ENCODE measurements at places on chromosomes 2 and 18.

DNA sequence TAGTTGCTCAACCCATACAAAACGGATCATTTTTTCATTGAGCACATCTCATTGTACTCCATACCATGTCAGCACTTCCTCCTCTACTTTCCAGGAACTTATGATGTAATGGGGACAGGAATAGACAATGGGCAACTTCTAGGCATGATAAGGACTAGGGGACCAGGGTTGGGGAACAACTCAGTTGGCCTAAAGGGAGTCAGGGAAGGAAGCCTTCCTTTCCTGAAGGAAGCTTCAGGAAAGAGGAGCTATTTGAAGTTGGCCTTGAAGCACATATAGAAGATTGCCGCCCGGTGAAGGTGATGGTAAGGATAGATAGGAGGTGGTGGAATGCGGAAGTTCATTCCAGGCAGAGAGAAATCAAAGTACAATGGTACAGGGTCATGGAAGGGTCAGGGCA, 283.9 kb downstream of the SLC8A1 start:
- DNase-seq = no peak

GRCh38 chr18:51051105-51051712, 21.2 kb downstream of the SMAD4 start:
- peak; percentile 66 for DNase-seq

DNA sequence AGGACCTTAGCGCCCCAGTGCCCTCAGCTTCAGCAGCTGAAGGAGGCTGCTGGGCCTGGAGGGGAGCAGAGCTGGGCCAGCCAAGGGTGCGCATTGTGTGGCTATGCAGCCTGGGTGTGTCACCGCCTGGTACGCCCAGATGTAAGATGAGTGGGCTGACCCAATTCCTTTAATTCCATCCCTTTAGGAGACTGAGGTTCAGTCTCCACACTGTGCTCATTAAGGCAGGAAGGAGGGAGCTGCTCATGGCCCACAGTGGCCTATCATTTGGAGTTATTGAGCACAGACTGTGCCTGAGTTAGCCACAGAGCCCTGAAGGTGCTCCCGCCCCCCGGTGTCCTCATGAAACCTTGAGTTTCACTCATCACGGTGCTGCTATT, 194.1 kb upstream of the GLI2 start:
- no peak for DNase-seq

DNA sequence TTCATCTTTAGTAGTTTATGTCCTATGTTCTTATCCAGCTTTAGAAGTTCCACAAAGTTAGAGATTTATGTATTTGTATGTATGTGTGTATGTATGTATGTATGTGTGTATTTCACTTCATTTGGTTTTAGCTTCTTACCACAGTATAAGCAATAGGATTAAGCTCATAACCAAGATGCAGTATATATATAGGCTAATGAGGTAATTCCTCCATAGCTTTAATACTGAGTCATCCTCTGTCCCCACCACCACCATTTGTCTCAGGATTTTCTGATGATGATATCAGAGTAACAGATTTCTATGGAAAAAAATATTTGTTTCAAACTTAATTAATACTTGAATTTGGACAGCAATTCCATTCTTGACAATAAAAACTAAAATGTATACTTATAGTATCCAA, 159.2 kb downstream of the SOX11 start:
- DNase-seq = no peak

GRCh38 chr2:102116630-102117471, 25.7 kb upstream of the IL1R1 start:
- DNase-seq = no peak

DNA sequence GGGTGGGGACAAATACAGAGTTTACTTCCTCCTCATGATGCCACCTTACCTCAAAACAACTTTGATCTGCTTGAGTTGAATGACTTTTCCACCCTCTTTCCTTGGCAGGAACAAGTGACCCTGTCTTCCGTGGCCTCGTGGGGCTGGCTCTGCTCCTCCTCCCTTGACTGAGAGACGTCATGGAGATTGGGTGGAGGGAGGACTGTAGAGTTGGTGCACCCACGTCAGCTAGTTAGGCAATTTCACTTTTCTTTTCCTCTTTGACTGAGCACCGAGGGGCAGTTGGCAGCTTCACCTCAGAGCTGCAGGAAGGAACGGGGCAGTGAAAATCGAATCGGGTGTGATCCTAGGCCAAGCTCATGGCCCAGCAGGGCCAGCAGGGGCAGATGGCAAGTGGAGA, at the start of gene SP140:
TSS of gene SP140 (plus strand) at position 251 of the 400 bp plus-strand sequence. CDS start at position 360, 109 bp downstream.
- peak; percentile 93 for DNase-seq

DNA sequence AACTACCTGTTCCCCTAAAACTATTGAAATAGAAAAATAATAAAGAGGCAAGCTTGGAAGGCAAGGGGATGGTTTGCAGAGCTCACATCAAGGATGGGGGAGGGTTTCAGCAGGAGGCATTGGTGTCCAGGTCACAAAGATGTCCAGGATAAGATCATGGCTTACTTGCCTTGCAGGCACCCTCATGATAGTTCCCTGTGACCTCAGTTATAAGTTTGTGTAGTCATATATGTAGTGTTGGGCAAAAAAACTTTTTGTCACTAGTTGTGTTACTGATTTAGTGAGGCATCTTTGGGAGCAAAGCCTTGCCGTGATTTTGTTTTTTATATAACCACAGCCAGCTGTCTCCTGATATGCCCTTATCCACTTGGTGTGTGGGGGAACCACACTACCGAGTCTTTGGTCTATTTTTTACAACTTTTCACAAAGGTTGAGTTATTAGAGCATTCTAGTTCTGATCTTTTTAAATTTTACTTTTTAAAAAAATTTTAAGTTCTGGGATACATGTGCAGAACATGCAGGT, 53.3 kb downstream of the IL1R2 start:
- DNase-seq = no peak

- no peak for DNase-seq
Measured at GRCh38 chr2:85175369-85176299, 42.4 kb downstream of the TCF7L1 start.

DNA sequence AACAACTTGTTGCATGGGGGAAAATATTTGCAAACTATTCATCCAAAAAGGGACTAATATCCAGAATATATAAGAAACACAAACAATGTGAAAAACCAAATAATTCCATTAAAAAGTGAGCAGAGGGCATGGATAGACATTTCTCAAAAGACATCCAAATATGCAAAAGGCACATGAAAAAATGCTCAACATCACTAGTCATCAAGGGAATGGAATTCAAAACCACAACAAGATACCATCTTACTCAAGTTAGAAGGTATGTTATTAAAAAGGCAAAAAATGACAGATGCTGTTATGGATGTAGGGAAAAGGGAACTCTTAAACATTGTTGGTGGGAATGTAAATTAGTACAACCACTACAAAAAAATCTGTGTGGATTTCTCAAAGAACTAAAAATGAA, 396.5 kb downstream of the CCDC85A start:
- no peak for DNase-seq

- no peak for DNase-seq
Measured at GRCh38 chr2:73253901-73254300, 19.8 kb downstream of the CCT7 start.

GRCh38 chr2:74528600-74529356, 728 bp downstream of the AUP1 start:
- DNase-seq = peak; percentile 27

- no peak for DNase-seq
Measured at GRCh38 chr2:49371128-49371701, 216.9 kb upstream of the FSHR start.

- DNase-seq = no peak
Measured at GRCh38 chr2:116057538-116057937, 1615.1 kb downstream of the DPP10 start.

DNA sequence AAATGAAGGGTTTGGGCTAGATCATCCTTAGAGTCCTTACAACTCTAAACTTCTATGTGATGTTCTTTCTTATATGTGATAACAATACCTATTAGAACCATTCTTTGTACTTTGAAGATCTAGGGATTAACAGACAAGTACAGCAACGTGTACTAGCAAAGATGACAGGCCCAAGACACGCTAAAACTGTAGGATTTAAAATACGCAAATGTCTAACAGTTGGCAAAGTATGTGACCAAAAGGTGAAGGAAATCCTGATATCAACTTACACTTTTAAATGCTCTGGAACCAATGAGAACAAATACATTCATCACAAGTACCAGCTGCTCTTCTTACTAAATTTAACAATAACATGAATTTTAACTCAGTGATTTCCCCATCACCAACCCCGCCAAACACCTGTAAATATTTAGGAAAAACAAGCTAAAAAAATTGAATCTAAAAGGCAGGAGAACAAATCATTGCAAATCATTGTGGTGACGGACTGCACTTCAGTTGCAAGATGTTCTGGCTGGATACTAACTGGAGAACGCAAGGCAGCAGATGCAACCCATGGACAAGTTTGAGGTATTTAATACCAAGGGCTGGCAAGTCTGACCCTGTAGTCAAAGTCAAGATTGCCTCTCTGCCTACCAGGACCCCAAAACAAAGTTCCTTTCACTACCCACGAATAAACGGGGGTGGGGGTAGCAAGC, 1.4 kb downstream of the ANKRD44 start:
- no peak for DNase-seq

DNA sequence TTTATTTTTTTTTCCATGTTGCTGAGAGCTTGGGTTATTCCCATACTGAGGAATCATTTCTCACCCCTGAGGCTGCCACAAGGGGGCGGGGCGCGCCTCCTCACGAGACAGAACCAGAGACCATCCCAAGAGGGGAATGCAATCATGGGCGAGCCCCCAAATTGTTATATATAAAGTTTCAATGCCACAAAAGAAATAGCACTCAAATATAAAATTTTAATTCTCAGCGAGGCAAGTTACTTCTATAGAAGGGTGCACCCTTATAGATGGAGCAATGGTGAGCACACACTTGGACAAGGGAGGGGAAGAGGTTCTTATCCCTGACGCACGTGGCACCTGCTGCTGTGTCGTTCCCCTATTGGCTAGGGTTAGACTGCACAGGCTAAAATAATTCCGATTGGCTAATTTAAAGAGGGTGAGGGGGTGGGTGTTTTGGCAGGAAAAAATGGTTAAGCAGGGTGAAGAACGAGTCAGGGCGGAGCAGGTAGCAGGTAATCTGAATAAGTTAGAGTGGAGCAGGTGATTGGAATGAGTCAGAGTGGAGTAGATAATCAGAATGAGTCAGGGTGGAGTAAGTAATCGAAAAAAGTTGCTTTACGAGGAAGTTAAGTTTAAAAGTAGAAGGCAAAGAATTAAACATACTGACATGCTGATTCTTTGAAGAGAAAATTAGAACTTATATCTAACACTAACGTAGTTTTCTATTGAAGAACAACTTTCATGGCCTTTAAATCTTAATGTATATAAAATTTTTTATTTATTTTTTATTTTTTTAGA, 177.5 kb downstream of the MTCL1 start:
- DNase-seq = no peak

- DNase-seq = no peak
Measured at GRCh38 chr2:47218066-47218581, 63.0 kb upstream of the STPG4 start.

GRCh38 chr18:77177009-77177408, 44.4 kb upstream of the MBP start:
- DNase-seq = no peak

DNA sequence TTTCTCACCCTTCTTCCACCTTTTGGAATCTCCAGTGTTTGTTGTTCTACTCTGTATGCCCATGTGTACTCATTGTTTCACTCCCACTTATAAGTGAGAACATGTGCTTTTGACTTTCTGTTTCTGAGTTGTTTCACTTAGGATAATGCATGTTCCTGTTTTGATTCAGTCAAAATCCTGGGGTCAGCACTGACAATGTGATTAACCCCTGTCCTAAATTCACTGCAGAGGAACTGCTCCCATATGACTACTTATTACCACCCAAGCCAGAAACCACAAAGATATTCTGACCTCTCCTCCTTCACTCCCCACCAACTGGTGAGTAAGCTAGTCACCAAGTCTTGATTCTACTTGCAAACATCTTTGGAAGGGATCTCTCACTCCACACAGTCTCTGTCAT, 251.4 kb upstream of the TCF4 start:
- DNase-seq = no peak
